ENCODE measurements at places on chromosomes 6 and 20.

DNA sequence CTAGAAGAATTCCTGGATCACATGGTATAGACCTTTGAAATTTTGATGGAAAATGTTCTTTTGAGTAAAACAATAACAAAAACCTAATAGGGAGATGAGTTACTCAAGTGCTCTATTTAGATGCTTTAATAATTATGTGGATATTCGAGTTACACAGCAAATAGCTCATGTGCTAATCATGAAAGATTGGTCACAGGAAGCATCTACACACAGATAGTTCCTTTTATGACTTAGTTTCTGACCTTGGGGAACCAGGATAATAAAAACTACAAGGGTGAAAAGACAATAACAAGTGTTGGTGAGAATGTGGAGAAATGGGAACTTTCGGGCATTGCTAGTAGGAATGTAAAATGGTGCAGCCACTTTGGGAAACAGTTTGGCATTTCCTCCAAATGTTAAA lies 19.7 kb downstream of the UBE2V1 start:
- DNase-seq, result no peak

- DNase-seq, result no peak
These were observed 23.0 kb upstream of the MDFI start for GRCh38 chr6:41615311-41615710.

- DNase-seq, result peak; percentile 37
These were observed 47.7 kb downstream of the AKAP7 start for GRCh38 chr6:131182991-131183425.

DNA sequence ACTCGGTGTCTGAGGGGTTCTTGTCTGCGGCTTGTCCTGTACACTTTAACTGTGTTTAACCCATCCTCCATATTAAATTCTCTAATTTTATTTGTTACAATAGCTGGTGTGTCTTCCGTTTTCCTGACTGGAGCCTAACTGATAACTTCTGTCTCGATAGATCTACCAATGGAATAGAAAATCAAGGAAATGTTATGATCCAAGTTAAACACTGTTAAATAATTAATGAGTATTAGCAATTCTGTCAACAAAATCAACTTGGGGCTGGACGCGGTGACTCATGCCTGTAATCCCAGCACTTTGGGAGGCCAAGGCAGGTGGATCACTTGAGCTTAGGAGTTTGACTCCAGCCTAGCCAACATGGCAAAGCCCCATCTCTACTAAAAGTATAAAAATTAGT lies 81.7 kb downstream of the DNAH8 start:
- no peak for DNase-seq

DNA sequence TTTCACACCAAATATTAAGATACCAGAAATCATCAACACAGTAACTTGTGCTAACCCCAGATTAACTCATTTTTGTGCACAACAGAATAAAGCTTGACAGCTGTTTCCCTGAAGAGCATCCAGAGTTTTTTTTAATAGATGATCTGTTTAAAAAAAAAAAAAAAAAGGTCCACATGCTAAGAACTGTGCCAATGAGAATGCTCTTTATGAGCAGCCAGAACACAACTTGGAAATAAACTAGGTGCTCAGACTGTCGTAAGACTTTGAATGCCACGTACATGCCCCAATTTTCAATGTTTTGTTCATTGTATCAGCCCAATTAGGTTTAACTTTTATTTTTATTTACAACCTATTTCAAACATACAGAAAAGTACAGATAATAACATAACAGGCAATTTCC lies 47.3 kb downstream of the STAU1 start:
- DNase-seq, result no peak

GRCh38 chr6:71524201-71524600 lies 235.6 kb downstream of the OGFRL1 start:
- DNase-seq, result no peak

DNA sequence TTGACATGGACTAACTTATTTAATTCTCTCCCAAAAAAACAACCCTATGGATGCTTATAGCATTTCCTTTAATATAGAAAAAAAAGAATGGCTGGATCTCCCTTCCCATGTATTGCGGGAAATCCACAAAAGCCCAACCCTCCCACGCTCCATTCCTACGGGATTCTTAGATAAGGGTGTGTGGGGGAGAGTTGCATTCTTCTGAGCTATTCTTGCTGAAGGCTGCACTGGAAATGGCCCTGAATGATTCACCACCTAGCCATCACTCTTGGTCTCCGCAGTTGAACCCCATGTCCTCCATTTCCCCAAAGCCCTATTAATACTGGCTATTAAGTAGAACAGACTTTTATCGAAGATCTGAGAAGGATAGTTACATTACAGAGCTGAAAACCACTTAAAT lies 41.9 kb upstream of the ADGRF5 start:
- peak; percentile 16 for DNase-seq

GRCh38 chr20:41746635-41747034 lies 128.5 kb upstream of the CHD6 start:
- no peak for DNase-seq

DNA sequence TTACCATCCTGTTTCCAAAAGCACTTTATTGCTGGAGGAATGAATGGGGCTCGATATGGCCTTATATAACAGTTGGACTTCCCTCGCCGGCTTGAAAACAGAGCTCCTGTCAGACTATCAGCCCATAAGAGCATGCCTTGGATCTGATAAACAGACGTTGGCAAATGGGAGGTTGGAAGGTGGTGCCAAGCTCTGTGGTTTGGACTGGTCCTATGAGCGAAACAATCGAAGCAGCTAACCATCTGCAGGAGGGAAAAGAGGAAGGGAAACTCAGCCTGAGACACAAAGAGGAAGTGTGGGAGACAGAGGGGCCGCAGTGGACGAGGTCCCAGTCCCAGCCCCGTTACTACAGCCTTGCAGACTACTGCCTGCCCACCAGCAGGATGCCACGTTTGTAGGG lies 92.9 kb downstream of the TFAP2C start:
- peak; percentile 21 for DNase-seq

- no peak for DNase-seq
These were observed 15.4 kb upstream of the FBXO30 start for GRCh38 chr6:145829950-145830349.

DNA sequence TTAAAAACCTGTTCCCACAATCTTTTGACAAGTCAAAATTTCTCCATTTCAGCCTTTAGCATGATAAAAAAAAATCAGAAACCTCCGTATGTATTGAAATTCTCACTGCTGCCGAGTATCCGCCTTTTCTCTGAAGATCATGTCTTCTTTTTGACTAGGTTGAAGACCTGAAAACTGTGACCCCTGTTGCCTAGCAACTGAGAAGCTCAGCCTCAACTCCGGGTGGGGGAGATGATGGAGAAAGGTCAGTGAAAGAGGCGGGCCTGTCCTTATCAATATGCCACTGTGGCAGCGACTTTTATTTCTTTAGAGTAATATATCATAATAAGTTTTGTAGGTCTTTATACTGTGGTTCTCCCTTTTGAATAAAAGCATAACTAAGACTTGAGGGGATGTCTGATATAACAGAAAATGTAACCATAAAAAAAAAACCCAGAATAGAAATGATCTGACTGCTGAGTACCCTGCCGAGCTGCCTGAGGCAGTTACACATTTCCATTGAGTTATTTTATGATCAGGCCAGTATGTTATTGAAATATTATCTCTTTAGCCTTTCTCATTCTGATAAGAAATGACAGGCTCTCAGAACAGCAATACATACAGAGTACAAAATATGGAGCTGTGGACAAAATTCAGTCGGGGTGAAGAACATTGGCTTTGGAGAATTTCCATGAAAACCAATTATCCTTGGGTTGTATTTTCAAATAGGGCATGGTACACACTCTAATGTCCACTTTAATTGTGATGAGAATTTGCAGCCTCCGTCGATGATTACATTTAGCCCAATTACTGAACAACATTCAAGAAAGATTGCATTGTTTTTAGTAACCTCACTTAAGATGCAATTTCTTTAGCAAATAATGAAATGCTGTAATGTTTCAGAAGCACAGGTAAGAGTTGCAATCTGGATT lies 136.7 kb upstream of the EEF1E1 start:
- DNase-seq, result no peak

GRCh38 chr20:16005021-16005914 lies 568.0 kb downstream of the KIF16B start:
- DNase-seq, result no peak

- no peak for DNase-seq
These were observed 994 bp downstream of the FOXC1 start for GRCh38 chr6:1610497-1611321.

- DNase-seq, result peak; percentile 84
These were observed 929 bp downstream of the CDH22 start for GRCh38 chr20:46307139-46307998.

DNA sequence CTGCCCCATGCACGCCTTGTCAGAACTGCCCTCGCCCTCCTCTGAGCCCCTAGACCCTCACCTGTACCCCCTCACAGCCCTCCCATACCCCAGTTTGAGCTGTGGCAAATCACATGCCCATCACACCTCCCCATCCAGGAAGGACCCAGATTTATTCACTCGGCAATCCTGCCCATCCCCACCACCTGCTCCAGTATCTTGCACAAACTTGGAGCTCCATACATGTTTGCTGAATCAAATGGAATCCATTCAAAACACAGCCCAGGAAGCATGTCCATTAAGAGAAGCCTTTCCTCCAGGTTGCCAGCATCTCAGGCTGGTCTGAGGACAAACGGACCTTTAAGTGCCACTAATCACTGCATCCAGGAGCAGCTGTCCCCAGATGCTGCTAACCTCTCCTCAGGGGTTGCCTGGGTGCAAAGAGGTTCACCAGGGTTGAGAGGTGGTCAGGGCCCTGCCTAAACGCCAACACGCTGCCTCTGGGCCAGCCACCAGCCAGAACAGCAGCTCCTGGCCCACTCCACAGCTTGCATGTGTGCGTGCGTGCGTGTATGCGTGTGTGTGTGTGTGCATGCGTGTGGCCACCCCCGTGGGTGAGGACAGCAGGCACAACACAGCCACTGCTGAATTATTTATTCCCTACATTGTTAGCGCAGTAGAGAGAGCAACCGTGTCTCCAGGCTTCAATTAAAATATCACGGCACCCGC lies 31.0 kb downstream of the GRM4 start:
- no peak for DNase-seq
